ENCODE measurements at places on chromosomes 3 and 15. TPM values are rescaled to one million over a fixed set of nuclear protein-coding genes. Genes with fewer than 3 reads are reported as not detected.

DNA sequence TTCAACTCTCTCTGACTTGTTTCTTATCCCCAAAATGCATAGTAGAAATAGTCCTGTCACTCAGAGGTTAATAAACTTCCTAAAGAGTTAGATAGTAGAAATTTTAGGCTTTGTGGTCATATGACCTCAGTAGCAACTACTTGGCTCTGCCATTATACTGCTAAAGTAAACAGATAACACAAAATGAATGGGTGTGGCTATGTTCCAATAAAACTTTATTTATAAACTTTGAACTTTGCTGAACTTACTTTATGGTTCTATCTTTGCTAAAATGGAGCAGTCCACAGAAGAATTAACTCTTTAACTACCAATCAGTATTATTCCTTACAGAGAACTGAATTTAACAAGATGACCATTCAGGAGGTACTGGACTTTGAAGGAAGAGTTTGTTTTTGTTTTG lies 393.6 kb upstream of the CDIN1 start:
- H3K4me3 ChIP-seq: no peak overlapping the region
- no peaks in the 10 kb centered on the region for H3K4me1 ChIP-seq
- no peak overlapping the region for H3K27ac ChIP-seq
- no peaks in the 10 kb centered on the region for H3K36me3 ChIP-seq
- no peaks in the 10 kb centered on the region for H3K27me3 ChIP-seq

DNA sequence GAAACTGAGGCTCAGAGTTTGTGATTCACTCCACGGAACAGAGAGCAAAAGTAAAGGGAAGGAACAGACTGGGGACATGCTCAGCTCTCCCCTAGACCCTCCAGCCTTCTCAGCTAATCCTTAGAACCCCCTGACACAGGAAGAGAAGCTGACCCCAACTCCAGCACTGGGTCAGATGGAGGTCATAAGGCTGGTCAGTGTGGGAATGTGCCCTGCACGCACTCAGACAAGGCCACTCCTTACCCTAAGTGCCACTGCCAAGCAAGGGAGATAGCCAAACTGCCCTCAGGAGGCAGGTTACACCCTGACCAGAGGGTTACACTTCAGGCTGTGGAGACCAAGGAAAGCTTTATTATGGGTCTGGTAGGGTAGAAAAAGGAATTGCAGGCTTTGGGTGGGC lies 1.2 kb downstream of the RPL29 start:
- no peak for DNase-seq
- H3K27me3 ChIP-seq: no peaks in the 10 kb centered on the region
- peak overlapping the region; percentile 85 for H3K27ac ChIP-seq
- H3K4me3 ChIP-seq: peak overlapping the region; percentile 79
- H3K4me1 ChIP-seq: peaks cover 12% of the 10 kb centered on the region
- H3K36me3 ChIP-seq: peaks cover 43% of the 10 kb centered on the region

- no peak overlapping the region for H3K27ac ChIP-seq
- H3K4me1 ChIP-seq: no peaks in the 10 kb centered on the region
- H3K27me3 ChIP-seq: no peaks in the 10 kb centered on the region
- no peak for DNase-seq
Measured at GRCh38 chr3:14989943-14990779, 42.8 kb downstream of the NR2C2 start.

GRCh38 chr15:65921780-65922179 lies 52.5 kb downstream of the RAB11A start:
- no peak overlapping the region for H3K27ac ChIP-seq
- H3K36me3 ChIP-seq: no peaks in the 10 kb centered on the region
- DNase-seq: no peak
- H3K27me3 ChIP-seq: no peaks in the 10 kb centered on the region

- no peak overlapping the region for H3K27ac ChIP-seq
- H3K27me3 ChIP-seq: peaks cover 3% of the 10 kb centered on the region
- H3K36me3 ChIP-seq: no peaks in the 10 kb centered on the region
- no peaks in the 10 kb centered on the region for H3K4me1 ChIP-seq
- H3K4me3 ChIP-seq: no peak overlapping the region
Measured at GRCh38 chr15:92608866-92609700, 46.5 kb downstream of the FAM174B start.

DNA sequence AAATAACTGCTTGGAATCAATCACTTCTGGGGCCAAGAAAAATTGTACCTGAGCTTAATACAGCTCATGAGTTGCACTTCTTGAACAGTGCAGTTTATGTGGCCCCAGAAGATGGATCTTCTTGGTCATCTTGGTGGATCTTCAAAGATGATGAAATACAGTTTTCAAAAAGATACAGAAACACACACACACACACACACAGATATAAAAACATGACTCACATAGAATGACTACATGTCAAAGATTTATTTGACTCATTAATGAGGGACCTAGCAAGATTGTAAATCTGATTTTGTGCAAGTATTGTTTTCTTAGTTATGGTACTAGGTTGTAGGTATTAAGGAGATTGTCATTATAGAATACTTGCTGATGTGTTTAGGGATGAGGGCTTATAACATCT lies 32.6 kb downstream of the PDCD6IP start:
- H3K36me3 ChIP-seq: peaks cover 51% of the 10 kb centered on the region
- H3K4me1 ChIP-seq: peaks cover 4% of the 10 kb centered on the region
- no peak for DNase-seq
- no peak overlapping the region for H3K4me3 ChIP-seq
- no peak overlapping the region for H3K27ac ChIP-seq

- no peaks in the 10 kb centered on the region for H3K36me3 ChIP-seq
- no peak for DNase-seq
- no peaks in the 10 kb centered on the region for H3K4me1 ChIP-seq
- H3K4me3 ChIP-seq: no peak overlapping the region
- no peak overlapping the region for H3K27ac ChIP-seq
Measured at GRCh38 chr3:31748933-31749295, 216.2 kb downstream of the STT3B start.

- peaks cover 3% of the 10 kb centered on the region for H3K4me1 ChIP-seq
- H3K4me3 ChIP-seq: no peak overlapping the region
- no peak overlapping the region for H3K27ac ChIP-seq
- H3K27me3 ChIP-seq: no peaks in the 10 kb centered on the region
Measured at GRCh38 chr3:72232777-72233176, 447.8 kb upstream of the PROK2 start.

- no peaks in the 10 kb centered on the region for H3K36me3 ChIP-seq
- no peaks in the 10 kb centered on the region for H3K4me1 ChIP-seq
- H3K27me3 ChIP-seq: no peaks in the 10 kb centered on the region
- no peak overlapping the region for H3K27ac ChIP-seq
Measured at GRCh38 chr3:82033186-82033585, 271.7 kb upstream of the GBE1 start.

DNA sequence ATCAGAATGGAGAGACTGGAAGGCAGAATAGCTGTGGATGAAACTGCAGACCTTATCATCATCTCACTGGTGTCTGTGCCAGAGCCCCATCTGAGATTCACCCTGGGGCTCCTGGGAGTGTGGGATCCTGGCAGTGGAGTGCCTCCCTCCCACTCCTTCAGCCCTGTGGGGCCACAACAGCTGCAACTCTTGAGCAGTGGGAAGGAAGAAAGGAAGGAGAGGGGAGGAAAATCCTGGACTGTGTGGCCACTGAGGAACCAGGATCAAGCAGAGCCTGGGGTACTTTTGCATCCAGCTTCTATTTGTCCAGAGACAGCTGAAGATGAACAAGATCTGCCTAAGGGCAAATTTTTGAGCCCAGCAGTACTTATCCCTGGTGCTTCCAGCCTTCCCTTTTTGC lies 13.1 kb upstream of the ALDH1A2 start:
- no peaks in the 10 kb centered on the region for H3K4me1 ChIP-seq
- no peaks in the 10 kb centered on the region for H3K36me3 ChIP-seq
- no peak overlapping the region for H3K4me3 ChIP-seq
- H3K27me3 ChIP-seq: peaks cover 7% of the 10 kb centered on the region
- DNase-seq: no peak
- no peak overlapping the region for H3K27ac ChIP-seq

- H3K27me3 ChIP-seq: no peaks in the 10 kb centered on the region
- no peak overlapping the region for H3K4me3 ChIP-seq
- no peak overlapping the region for H3K27ac ChIP-seq
- H3K36me3 ChIP-seq: no peaks in the 10 kb centered on the region
Measured at GRCh38 chr3:197811343-197811742, 20.3 kb downstream of the LRCH3 start.

DNA sequence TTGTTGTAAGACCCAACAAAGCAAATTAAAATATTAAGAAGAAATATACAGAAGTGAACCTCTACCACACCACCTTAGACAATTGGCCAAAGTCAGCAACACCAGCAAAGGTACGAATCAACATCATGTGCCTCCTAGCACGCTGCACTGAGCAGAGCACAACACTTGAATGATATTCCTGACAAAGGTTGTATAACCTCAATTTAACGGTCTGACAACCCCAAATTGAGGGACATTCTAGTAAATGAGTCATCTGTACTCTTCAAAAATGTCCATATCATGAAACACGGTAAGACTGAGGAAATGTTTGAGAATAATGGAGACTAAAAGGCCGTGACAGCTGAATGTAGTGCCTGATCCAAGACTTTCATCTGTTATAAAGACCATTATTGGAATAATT lies 41.3 kb upstream of the TNFSF10 start:
- H3K27me3 ChIP-seq: no peaks in the 10 kb centered on the region
- no peaks in the 10 kb centered on the region for H3K36me3 ChIP-seq
- no peak for DNase-seq
- H3K27ac ChIP-seq: no peak overlapping the region
- H3K4me3 ChIP-seq: no peak overlapping the region

DNA sequence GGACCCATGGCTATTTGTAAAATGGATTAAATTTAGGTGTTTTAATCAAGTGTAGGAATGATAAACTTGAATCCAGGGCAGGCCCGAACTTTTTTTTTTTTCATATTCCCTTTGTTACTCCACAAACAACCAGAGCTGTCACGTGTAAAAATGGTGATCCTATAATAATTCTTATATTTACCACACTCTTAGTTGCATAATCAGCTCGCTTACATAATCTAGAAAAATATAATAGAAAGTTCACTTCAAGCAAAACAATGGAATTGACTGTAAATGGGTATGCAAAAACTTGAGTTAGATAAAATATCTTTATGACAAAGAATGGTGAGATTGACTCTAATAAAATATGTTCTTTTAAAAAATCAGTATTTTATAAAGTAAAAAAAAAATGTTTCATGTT lies 2.1 kb upstream of the PAQR9 start:
- H3K27ac ChIP-seq: no peak overlapping the region
- no peak for DNase-seq
- no peaks in the 10 kb centered on the region for H3K36me3 ChIP-seq
- H3K27me3 ChIP-seq: peaks cover 60% of the 10 kb centered on the region
- no peak overlapping the region for H3K4me3 ChIP-seq

- H3K27me3 ChIP-seq: no peaks in the 10 kb centered on the region
- no peak overlapping the region for H3K27ac ChIP-seq
- H3K4me3 ChIP-seq: no peak overlapping the region
- DNase-seq: no peak
- H3K36me3 ChIP-seq: no peaks in the 10 kb centered on the region
Measured at GRCh38 chr15:79136434-79137046, 46.0 kb upstream of the RASGRF1 start.

DNA sequence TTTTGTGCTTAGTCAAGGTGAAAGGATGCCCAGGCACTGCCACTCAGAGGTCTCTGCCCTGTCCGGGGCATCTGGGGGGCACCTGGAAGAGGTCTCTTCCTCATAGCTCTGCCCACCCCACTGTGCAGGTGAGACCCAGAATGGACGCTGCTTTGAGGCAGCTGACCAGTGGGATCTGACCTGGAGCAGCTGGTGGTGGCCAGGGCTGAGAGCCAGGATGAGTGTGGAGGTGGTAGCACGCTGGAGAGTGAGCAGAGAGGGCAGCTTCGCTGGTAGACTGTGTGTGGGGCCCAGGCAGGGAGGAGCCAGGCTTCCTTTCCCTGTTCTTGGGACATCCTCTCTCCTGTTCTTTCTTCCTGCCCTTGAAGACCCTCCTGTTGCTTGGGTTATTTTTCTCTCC lies 32.2 kb upstream of the PLA2G4E start:
- H3K27me3 ChIP-seq: 0 out of 2 replicates have a peak, but pooled peaks cover 2% of the 10 kb centered on the region
- H3K4me1 ChIP-seq: peaks cover 8% of the 10 kb centered on the region
- H3K36me3 ChIP-seq: no peaks in the 10 kb centered on the region
- DNase-seq: no peak

DNA sequence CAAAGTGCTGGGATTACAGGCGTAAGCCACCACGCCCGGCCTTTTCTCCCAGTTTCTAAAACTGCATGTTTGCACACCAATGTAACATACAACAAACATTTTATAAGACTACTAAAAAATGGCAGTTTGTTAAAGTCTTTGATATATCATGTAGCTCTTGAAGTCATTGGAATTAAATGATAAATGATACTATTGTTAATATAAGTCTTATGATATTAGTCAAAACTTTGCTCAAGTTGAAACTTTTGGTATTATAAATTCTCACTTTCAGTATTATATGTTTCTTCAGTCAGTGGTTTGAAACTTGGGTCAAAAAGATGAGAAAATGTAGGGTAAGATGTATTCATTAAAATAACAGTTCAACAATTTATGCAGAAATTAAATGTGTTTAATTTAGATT lies 117.6 kb upstream of the TBL1XR1 start:
- no peak overlapping the region for H3K4me3 ChIP-seq
- H3K27me3 ChIP-seq: no peaks in the 10 kb centered on the region
- no peaks in the 10 kb centered on the region for H3K4me1 ChIP-seq
- no peak overlapping the region for H3K27ac ChIP-seq

- H3K36me3 ChIP-seq: no peaks in the 10 kb centered on the region
- no peak overlapping the region for H3K27ac ChIP-seq
Measured at GRCh38 chr3:12400616-12401194, 83.6 kb upstream of the TSEN2 start.

GRCh38 chr3:115388166-115388565 lies 235.1 kb upstream of the GAP43 start:
- no peaks in the 10 kb centered on the region for H3K27me3 ChIP-seq
- no peaks in the 10 kb centered on the region for H3K36me3 ChIP-seq
- H3K27ac ChIP-seq: no peak overlapping the region
- no peak overlapping the region for H3K4me3 ChIP-seq
- H3K4me1 ChIP-seq: peaks cover 13% of the 10 kb centered on the region

- H3K27ac ChIP-seq: no peak overlapping the region
- 0 out of 2 replicates have a peak, but pooled peaks cover 8% of the 10 kb centered on the region for H3K27me3 ChIP-seq
- no peak overlapping the region for H3K4me3 ChIP-seq
- H3K4me1 ChIP-seq: peaks cover 11% of the 10 kb centered on the region
Measured at GRCh38 chr15:61752001-61752400, 308.2 kb downstream of the VPS13C start.

DNA sequence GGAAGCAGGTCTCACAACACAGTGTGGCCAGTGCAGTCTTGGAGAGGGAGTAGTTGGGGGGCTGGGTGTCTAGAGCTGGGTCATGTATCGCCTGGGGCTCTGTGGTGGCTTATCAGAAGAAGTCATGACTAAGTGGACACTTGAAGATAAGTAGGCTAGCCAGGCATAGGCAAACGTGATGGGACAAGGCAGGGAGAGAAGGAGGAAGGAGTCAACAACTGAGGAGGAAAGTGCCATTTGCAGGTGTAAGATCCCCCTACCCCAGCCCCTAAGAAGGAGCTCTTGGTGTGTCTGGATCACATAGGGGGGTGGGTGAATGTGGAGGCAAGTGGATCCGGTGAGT lies 352.3 kb downstream of the LRTM1 start:
- no peak for DNase-seq
- H3K4me1 ChIP-seq: no peaks in the 10 kb centered on the region
- no peaks in the 10 kb centered on the region for H3K27me3 ChIP-seq
- H3K4me3 ChIP-seq: no peak overlapping the region

ARPP21 gene
- total RNA-seq: not detected

FHIT gene
- not detected for total RNA-seq

ARL14 gene
- not detected for total RNA-seq

OCA2 gene
- total RNA-seq: not detected

SEMA7A gene
- total RNA-seq: 5.2 TPM
